ENCODE measurements at places on chromosomes 4 and X. TPM values are rescaled to one million over a fixed set of nuclear protein-coding genes. Genes with fewer than 3 reads are reported as not detected.

DNA sequence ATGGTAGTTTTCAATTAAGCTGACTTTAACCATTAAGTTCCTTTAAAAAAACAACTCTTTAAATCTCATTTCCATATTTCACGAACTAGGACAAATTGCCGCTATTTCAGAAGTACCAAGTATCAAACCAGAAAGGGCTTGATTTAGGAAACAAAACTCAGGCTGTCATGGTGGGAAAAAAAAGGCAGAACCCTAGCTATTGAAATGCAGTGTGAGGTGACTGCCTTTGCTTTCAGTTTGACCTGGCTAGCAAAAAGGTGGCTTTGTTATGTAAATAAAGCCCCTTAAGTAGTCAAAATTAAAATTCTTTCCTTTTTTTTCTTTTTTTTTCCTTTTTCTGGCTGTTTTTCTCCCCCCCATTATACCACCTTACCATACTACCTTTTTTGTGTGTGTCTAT is 40.6 kb upstream of the CYP2U1 start:
- peaks cover 12% of the 10 kb centered on the region for H3K27me3 ChIP-seq
- H3K4me1 ChIP-seq = peaks cover 2% of the 10 kb centered on the region
- H3K27ac ChIP-seq = no peak overlapping the region
- no peak overlapping the region for H3K4me3 ChIP-seq

GRCh38 chr4:141905751-141906150 is 269.4 kb downstream of the IL15 start:
- H3K4me3 ChIP-seq = no peak overlapping the region
- H3K36me3 ChIP-seq = no peaks in the 10 kb centered on the region
- DNase-seq = no peak

Gene CLDN22
- total RNA-seq = not detected

Gene SORCS2
- total RNA-seq = 0.07 TPM

DNA sequence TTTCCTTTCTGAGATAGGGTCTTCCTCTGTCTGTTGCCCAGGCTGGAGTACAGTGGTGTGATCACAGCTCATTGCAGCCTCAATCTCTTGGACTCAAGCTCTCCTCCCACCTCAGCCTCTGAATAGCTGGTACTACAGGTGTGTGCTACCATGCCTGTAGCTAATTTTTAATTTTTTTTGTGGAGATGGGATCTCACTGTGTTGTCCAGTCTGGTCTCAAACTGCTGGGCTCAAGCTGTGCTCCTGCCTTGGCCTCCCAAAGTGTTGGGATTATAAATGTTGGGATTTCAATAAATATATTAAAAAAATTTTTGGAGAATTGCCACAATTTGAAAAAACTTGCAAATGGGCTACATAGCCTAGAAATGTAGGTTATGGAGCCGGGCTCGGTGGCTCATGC is 18.5 kb downstream of the RAPGEF2 start:
- no peak for DNase-seq
- peaks cover 25% of the 10 kb centered on the region for H3K4me1 ChIP-seq
- no peak overlapping the region for H3K4me3 ChIP-seq
- no peaks in the 10 kb centered on the region for H3K27me3 ChIP-seq

GRCh38 chrX:139933904-139934303 is 1.1 kb upstream of the ATP11C start:
- peaks cover 18% of the 10 kb centered on the region for H3K4me1 ChIP-seq
- H3K4me3 ChIP-seq = peak overlapping the region; percentile 85
- no peaks in the 10 kb centered on the region for H3K36me3 ChIP-seq
- no peak for DNase-seq

Gene SYN1
- 0.36 TPM for total RNA-seq

- no peak overlapping the region for H3K4me3 ChIP-seq
- peak; percentile 36 for DNase-seq
- H3K36me3 ChIP-seq = peaks cover under 1% of the 10 kb centered on the region
- H3K27me3 ChIP-seq = no peaks in the 10 kb centered on the region
- no peak overlapping the region for H3K27ac ChIP-seq
Measured at GRCh38 chrX:49919617-49920016, 2.8 kb upstream of the CLCN5 start.

DNA sequence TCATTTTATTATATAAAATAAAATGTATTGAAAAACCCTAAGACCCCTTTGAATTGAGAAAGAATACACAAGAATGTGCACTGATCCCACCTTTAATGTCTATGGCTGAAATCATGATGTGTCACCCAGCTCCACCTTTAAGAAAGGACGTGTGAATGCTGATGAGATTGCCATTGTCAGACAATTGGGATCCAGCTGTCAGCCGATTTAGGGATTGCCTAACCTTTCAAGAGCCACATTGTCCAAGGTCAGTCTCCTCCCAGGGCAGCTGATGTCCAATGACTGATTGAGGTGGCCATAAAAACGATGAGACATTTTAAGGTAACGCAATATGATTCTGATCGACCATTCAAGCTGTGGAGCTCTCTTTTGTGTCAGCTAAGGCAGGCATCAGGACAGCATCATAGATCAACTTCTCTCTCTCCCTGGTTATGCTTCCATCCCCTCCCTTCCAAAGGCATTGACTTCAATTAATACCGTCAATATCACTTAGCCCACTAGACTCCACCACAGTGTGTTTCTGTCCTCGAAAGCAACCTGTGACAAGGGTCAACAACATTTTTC is 1676.4 kb downstream of the PCDH7 start:
- H3K36me3 ChIP-seq = no peaks in the 10 kb centered on the region
- no peak overlapping the region for H3K27ac ChIP-seq

DNA sequence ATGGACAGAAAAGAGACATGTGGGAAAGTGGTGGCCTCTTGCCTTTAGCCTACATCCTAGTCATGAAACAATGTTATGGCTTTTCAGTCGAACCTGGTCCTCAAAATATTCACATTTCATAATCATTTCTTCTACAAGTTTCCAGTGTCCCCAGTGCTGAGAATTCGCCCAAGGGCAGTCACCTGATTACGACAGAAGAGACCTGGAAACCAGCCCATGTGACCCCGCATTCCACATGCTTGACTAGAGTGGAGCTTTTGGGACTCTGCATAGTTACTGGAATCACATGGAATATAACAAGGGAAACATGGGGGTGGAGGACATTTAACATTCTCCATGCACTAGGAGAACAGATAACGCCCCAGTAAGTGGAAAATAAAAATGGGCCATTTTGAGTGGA is 100.1 kb downstream of the PPARGC1A start:
- H3K27ac ChIP-seq = no peak overlapping the region
- no peak overlapping the region for H3K4me3 ChIP-seq
- H3K36me3 ChIP-seq = no peaks in the 10 kb centered on the region
- peaks cover 6% of the 10 kb centered on the region for H3K27me3 ChIP-seq
- H3K4me1 ChIP-seq = no peaks in the 10 kb centered on the region

Gene CLDN34
- total RNA-seq = not detected

Gene GNRHR
- not detected for total RNA-seq

Gene FAAH2
- total RNA-seq = 9.6 TPM

GRCh38 chr4:99918656-99919055 is 24.4 kb upstream of the LAMTOR3 start:
- no peak overlapping the region for H3K4me3 ChIP-seq
- no peaks in the 10 kb centered on the region for H3K27me3 ChIP-seq
- H3K27ac ChIP-seq = no peak overlapping the region

- no peak overlapping the region for H3K4me3 ChIP-seq
- peak; percentile 30 for DNase-seq
- peaks cover 3% of the 10 kb centered on the region for H3K36me3 ChIP-seq
Measured at GRCh38 chr4:8090312-8090711, 68.3 kb downstream of the ABLIM2 start.

Gene FAM53A
- 2.6 TPM for total RNA-seq

DNA sequence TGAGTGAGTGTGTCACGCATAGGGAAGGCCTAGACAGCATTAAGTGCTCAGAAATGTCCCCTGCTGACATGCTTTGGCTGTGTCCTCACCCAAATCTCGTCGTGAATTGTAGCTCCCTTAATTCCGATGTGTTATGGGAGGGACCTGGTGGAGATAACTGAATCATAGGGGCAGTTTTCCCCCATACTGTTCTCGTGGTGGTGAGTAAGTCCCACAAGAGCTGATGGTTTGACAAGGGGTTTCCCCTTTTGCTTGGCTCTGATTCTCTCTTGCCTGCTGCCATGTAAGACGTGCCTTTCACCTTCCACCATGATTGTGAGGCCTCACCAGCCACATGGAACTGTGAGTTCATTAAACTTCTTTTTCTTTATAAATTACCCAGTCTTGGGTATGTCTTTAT is 78.0 kb downstream of the NSUN7 start:
- no peaks in the 10 kb centered on the region for H3K4me1 ChIP-seq
- no peaks in the 10 kb centered on the region for H3K27me3 ChIP-seq
- peak; percentile 15 for DNase-seq
- no peak overlapping the region for H3K4me3 ChIP-seq

GRCh38 chr4:84070289-84070688 is 428.8 kb downstream of the NKX6-1 start:
- no peak for DNase-seq
- peaks cover 8% of the 10 kb centered on the region for H3K27me3 ChIP-seq
- no peaks in the 10 kb centered on the region for H3K36me3 ChIP-seq
- H3K4me1 ChIP-seq = no peaks in the 10 kb centered on the region
- no peak overlapping the region for H3K4me3 ChIP-seq

Gene ATP1B4
- total RNA-seq = not detected

DNA sequence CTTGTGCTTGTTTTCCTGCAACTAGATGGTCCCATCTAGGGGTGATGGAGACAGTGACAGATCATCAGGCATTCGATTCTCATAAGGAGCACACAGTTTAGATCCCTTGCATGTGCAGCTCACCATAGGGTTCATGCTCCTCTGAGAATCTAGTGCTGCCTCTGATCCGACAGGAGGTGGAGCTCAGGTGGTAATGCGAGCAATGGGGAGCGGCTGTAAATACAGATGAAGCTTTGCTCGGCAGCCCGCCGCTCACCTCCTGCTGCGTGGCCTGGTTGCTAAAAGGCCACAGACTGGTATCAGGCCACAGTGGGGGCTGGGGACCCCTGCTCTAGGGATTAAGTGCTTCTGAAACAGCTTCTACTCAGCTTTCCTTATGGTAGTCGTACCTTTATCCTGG is 28.5 kb upstream of the CCDC110 start:
- H3K27ac ChIP-seq = no peak overlapping the region
- H3K4me1 ChIP-seq = no peaks in the 10 kb centered on the region
- peaks cover 2% of the 10 kb centered on the region for H3K36me3 ChIP-seq
- H3K4me3 ChIP-seq = no peak overlapping the region

- H3K36me3 ChIP-seq = no peaks in the 10 kb centered on the region
- no peaks in the 10 kb centered on the region for H3K27me3 ChIP-seq
- no peak for DNase-seq
- no peak overlapping the region for H3K4me3 ChIP-seq
- no peak overlapping the region for H3K27ac ChIP-seq
Measured at GRCh38 chr4:130545596-130545995, 1449.6 kb downstream of the C4orf33 start.

Gene P2RY4
- not detected for total RNA-seq

Gene NSUN7
- total RNA-seq = 0.19 TPM

Gene CSAG3
- total RNA-seq = 0.26 TPM

DNA sequence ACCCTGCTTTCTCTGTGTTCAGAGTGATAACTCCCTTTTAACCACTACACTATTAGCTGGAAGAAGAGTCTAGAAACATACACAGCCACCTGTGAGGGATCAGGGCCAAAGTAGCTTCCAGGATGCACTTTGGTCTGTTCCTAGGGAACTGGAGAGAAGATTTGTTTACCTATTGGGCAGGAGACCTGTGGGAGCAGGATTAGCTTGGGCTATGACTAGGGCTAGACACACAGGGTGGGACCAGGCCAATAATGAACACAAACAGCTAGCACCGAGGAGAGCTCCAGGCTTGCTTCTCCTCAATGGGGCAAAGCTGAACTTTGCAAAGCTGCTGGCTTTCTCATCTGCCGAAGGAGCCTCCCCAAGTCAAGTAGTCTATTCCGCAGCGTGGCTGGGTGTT is 24.4 kb upstream of the MAP7D3 start:
- no peak for DNase-seq
- H3K27ac ChIP-seq = no peak overlapping the region
- H3K4me3 ChIP-seq = no peak overlapping the region
- H3K36me3 ChIP-seq = no peaks in the 10 kb centered on the region
- H3K27me3 ChIP-seq = no peaks in the 10 kb centered on the region

- H3K27me3 ChIP-seq = peaks cover 9% of the 10 kb centered on the region
- H3K4me3 ChIP-seq = no peak overlapping the region
- no peak for DNase-seq
- no peak overlapping the region for H3K27ac ChIP-seq
- no peaks in the 10 kb centered on the region for H3K36me3 ChIP-seq
Measured at GRCh38 chr4:26148927-26149326, 171.9 kb upstream of the RBPJ start.

DNA sequence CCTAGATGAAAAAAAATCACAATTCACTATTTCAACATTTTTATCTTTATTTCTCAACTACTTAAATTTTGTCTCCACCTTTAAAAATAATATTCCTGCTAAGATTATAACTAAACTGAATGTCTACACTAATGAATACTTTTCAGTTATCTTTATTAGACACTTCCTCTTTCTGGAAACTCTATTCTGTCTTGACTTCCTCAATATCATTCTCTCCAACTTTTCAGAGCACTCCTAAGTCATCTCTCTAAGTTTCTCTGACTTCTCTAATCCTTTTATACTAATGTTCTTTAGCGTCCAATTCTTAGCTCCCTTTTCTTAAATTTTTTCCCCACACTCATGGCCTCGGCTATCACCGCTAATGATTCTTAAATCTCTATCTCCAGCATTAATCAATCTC is 374.2 kb downstream of the FBXO8 start:
- no peak for DNase-seq
- H3K4me3 ChIP-seq = no peak overlapping the region
- no peak overlapping the region for H3K27ac ChIP-seq
- H3K27me3 ChIP-seq = peaks cover 2% of the 10 kb centered on the region
- H3K36me3 ChIP-seq = no peaks in the 10 kb centered on the region

DNA sequence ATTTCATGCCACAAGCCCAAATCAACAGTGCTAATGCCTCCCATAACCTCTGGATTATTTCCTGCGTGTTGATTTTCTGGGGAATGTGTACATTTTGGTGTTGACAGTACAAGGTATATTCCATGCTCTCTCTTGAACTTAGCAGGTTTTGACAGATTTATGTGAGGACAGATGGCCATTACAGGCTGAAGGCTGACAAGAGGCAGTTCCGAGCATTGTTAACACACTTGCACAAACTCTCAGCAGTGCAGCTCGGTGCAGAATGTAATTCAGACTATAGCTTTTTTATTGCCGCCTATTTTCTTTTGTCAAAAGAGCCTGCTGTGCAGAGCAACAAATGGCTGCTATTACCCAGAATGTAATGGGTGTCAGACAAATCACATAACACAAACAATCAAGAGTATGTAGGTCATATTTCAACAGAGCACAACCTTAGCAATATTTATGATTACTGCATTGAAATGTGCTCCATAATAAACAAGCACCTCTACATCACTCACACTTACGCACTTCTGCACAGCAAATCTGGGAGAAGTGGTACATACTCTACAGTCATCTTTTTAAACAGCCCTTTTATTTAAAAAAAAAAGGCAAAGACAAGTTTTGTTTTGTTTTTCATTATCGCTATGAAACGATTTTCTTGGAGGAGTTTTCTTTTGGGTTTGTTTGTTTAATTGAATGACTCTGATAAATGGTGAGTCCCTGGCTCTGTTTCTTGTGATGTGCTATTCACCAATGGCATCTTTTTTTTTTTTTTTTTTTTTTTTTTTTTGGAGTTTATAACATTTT is 71.6 kb downstream of the PPARGC1A start:
- no peaks in the 10 kb centered on the region for H3K4me1 ChIP-seq
- DNase-seq = no peak
- H3K4me3 ChIP-seq = no peak overlapping the region
- no peaks in the 10 kb centered on the region for H3K36me3 ChIP-seq
